ENCODE measurements at places on chromosomes 2 and 18.

DNA sequence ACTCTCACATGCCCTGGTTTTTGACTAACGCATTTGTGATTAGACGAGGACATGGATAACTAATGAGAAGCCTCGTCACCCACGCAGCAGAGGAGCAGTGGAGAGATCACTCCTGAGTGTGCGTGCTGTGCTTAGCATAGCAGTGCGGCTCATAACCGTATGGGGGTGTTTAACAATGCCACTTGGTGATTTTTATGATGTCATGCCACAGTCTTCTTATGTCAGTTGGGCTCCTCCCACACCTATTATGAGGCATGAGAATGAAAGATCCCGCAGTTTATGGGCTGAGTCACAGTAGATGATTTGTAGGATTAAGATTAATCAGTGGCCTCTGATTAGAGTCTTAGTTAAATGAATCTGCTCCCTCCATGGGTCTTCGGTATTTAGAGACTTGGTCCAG lies 2.5 kb upstream of the SMIM21 start:
- DNase-seq: no peak

- DNase-seq: no peak
Observed at GRCh38 chr2:46296216-46296839, 879 bp upstream of the EPAS1 start.

- no peak for DNase-seq
Observed at GRCh38 chr2:25790074-25790790, 88.1 kb downstream of the ASXL2 start.

DNA sequence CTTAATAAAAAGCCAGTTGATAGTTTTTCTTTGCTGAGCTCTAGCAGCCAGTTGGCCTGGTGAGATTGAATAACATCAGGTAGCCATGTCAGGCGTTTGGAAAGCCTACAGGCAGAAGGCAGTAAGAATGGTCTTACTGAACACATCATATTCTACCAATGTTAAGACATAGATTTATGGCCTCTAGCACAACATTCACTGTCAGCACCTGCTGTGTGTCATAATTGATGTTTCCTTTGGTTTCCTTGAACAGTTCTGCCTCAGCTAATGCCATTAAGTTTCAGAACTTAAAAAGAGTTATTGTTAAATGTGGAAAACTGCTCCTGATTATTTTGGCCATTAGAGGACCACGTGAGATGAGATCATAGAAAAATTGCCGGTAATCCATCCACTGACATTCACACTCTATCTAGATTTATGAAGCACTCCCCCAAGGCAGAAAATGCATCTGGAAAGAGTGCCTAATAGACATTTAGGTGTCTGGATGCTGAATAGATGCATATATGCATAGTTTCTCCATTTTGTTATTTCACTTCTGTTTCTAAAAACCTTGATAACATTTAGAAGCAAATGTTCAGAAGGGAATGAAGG lies 434.7 kb downstream of the PTPRM start:
- no peak for DNase-seq

- no peak for DNase-seq
Observed at GRCh38 chr2:144854596-144854995, 334.7 kb upstream of the ZEB2 start.

DNA sequence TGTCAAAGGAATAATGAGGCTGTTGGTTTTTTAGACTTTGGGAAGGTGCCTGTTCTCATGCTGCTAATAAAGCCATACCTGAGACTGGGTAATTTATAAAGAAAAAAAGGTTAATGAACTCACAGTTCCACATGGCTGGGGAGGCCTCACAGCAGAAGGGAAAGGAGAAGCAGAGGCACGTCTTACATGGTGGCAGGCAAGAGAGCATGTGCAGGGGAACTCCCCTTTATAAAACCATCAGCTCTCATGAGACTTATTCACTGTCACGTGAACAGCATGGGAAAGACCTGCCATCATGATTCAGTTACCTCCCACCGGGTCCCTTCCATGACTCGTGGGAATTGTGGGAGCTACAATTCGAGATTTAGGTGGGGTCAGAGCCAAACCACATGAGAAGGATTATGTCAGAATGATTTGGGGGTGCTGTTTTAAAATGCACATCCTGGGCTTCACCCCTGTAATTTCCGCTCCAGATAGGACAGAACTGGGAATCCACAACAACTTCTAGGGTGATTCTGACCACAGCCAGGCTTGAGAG lies 37.8 kb downstream of the TCF7L1 start:
- DNase-seq: no peak

DNA sequence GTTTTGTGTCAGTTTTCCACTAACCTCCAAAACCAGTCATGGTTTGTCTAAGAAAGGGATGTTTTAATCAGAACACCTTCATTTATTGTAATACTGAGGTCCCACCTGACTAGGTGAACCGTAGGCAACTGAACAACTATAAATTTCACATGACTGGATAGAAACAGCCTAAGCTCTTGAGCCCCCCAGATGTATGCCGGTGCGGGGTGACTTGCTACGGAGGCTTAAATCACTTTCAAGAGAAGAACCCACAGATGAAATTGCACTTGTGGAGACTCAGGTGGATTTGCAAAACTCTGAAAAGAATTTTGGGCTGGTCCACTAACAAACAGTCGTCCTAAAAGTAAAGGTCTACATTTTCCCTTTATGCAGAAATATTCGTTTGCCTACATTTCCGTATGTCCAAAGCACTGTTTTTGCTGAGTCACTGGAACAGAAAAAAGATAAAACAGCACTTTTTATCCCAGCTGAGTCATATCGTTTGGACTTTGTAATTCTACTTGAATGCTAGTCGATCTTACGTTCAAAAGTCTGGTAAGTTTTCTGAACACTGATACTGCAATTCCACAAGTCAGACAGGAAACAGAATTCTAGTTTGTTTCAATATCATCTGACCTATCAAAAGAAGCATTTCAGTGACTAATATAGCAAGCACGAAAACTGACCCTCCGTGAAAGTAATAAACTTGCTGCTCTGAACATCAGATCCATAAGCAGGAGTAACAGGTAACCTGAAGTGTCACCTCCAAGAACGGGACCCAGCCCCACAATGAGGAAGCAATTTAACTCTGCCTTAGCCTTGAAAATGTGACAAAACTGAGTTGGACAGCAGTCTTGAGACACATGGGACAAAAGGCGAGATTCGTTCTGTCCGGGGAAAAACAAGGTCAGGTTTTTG lies 18.1 kb downstream of the ZNF516 start:
- DNase-seq: no peak

- DNase-seq: no peak
Observed at GRCh38 chr18:55404136-55404830, 183.7 kb downstream of the TCF4 start.

DNA sequence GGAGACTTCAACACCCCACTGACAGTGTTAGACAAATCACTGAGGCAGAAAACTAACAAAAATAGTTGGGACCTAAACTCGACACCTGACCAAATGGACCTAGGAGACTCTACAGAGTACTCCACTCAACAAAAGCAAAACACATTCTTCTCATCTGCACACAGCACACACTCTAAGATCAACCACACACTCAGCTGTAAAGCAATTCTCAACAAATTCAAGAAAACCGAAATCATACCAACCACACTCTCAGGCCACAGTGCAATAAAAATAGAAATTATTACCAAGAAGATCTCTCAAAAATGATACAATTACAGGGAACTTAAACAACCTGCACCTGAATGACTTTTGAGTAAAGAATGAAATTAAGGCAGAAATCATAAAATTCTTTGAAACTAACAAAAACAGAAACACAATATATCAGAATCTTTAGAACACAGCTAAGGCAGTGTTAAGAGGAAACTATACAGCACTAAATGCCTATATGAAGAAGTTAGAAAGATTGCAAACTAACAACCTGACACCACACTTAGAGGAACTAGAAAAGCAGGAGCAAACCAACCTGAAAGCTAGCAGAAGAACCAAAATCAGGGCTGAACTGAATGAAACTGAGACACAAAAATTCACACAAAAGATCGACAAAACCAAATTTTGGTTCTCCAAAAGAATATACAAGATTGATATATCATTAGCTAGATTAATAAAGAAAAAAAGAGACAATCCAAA lies 46.3 kb downstream of the RTTN start:
- DNase-seq: no peak

DNA sequence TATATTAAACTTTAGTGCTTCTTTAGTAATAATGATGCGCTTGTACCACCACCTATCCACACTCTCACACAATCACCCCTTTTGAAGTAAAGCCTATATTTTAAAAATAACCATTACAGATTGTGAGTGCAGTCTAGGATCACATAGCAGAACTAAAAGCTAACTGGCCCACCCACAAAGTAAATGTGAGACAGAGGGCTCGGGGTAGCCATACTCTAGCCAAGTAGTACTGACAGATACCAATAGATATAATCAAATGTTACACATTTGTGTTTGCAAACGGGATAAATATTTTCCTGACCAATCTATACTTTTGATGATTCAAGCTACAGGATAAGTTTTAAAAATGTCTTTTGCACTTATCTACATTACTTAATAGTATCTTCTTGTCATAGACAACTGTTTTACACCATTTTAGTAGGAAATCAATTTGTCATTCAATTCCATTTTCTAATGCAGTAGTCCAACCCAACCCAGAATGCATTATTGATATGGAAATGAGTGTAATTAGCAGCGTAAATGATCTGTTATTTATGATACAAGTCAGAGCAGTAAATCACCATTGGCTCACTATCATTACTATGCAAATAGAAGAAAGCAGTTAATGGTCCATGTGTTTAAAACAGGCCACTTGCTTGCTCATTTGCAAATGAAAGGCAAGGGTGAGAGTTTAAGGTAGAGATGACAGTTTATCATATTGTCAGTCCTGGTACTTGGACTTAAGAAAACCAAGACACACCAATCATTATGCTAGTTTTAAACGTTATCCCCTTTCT lies 111.8 kb downstream of the ERBB4 start:
- DNase-seq: no peak

DNA sequence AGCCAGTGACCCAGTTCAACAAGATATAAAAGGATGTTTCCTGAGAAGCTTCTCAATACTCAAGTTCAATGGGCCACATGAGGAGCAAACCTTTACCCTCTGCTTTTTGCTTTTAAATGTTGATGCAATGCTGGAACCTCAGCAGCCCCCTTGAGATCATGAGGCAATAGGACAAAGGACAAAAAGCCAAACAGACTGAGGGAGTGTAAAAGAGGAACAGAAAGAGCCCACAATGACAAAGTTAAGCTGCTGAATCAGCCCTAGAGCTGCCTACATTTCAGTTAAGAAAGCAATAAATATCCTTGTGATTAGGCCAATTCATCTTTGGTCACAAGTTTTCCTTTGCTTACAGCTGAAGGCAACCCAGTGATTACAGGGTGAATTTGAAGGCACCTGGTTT lies 76.9 kb downstream of the MRO start:
- DNase-seq: no peak

- no peak for DNase-seq
Observed at GRCh38 chr2:26649992-26650712, 9.0 kb upstream of the CIB4 start.

GRCh38 chr2:219056896-219057708 lies 3.6 kb downstream of the IHH start:
- no peak for DNase-seq

DNA sequence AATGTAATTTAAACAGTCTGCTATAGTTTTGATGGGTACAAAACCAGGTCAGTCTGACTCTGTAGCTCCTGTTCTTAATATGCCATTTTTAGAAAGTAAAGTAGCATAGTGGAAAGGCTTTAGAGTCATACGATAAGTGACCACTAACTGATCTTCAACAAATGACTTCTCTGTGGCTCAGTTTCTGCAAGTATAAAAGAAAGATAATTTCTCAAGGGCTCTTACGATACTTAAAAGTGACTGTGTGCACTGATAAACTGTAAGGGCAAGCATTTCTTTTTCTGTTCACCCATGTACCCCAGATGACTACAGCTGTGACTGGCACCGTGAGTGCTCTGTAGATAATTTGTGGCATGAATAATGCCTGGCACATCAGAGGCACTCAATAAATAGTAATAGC lies 178.7 kb downstream of the LCLAT1 start:
- DNase-seq: no peak

GRCh38 chr2:170744248-170745002 lies 25.8 kb upstream of the ERICH2 start:
- DNase-seq: no peak

DNA sequence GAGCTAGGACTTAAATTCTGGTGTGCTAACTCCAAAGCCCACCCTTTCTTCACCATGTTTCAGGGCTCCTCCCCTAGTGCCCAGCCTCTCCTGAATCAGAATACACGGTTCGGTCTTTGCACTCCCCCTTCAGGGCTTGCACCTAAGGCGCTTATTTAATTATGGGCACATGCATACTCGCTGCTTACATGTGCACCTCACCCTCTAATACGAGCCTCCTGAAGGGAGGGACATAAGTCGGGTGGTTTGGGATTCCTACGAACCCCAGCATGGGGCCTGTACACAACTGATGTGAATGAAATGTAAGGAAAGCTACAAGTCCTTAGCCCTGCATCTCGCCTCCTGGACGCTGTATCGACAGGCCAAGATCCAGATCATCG lies 435 bp downstream of the IFT172 start:
- DNase-seq: no peak

DNA sequence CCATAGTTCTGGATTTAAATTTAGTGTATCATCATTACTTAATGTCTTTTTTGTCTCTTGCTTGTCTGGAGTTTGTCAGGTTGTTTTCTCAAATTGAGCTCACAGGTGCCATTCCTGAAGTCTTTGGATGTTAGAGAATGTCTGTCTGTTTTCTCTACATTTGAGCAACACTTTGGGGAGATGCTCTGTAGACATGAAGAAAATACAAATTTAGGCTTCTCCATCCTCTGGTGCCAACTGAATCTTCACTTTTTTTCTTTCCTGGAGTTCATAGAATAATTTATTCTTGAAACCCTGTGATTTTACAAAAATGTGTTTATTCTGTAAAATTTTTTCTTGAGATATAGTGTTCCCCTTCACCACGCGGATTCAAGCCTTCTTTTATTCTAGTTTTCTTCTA lies 256.4 kb upstream of the HDAC4 start:
- DNase-seq: no peak

GRCh38 chr2:62382757-62383156 lies 123.2 kb downstream of the TMEM17 start:
- no peak for DNase-seq

DNA sequence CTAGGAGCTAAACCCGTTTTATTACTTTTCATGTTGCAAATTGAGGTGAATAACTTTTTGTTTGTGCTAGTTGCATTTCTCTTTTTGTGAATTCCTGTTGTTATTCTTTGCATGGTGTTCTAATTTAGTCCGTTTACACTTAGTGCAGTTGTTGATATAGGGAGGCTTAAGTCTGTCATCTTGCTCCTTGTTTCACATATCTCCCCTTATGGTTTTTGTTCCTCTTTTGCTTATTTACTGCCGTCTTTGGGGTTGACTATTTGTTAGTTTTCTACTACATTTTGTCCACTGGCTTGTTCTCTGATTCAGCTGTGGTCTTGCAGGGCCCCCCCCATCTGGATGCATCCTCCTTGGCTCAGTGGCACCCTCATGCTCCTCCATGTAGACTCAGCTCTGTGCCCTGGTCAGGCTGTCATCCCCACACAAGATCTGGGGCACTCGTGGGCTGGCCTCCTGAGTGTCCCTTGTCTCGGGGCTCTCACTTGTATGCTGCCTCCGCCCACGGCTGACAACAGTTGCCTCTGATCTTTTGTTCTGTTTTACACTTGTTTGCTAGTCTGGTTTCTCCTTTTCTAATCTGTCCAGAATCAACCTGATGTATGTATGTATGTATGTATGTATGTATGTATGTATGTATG lies 42.9 kb upstream of the ASB1 start:
- no peak for DNase-seq
